ENCODE measurements at places on chromosomes 11 and 22.

DNA sequence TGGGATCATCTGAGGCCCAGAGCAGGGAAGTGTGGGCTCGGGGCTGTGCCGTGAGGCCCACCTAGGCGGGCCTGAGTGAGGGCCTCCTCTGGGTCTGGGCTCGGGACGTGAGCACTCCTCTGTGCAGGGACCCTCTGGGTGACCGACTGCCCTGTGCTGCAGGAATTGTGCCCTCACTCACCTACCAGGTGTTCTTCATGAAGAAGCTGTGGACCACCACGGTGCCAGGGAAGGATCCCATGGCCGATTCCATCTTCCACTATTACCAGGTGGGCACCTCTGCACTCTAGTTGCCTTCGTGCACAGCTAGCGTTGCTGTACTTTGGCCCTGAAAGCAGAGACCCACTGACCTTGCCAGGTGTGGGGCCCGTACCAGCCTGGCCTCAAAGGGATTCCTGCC lies 80.5 kb downstream of the MYO7A start:
- no peak overlapping the region for H3K27ac ChIP-seq
- H3K4me3 ChIP-seq: no peak overlapping the region
- H3K36me3 ChIP-seq: no peaks in the 10 kb centered on the region
- H3K27me3 ChIP-seq: no peaks in the 10 kb centered on the region

GRCh38 chr11:33387581-33387980 lies 130.4 kb downstream of the HIPK3 start:
- H3K4me3 ChIP-seq: no peak overlapping the region
- DNase-seq: no peak
- no peak overlapping the region for H3K27ac ChIP-seq

DNA sequence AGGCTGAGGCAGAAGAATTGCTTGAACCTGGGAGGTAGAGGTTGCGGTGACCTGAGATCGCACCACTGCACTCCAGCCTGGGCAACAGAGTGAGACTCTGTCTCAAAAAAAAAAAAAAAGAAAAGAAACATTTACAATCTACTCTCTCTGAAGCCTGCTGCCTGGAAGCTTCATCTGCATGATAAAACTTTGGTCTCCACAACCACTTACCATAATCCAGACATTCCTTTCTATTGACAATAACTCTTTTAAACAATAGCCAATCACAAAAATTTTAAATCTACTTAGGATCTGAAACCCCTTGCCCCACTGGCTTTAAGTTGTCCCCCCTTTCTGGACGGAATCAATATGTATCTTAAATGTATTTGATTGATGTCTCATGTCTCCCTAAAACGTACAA lies 25.0 kb upstream of the HTR3A start:
- H3K4me3 ChIP-seq: no peak overlapping the region
- H3K36me3 ChIP-seq: no peaks in the 10 kb centered on the region
- H3K27ac ChIP-seq: no peak overlapping the region
- peaks cover 28% of the 10 kb centered on the region for H3K27me3 ChIP-seq
- H3K4me1 ChIP-seq: no peaks in the 10 kb centered on the region
- DNase-seq: no peak

GRCh38 chr22:25741692-25742626 lies at the start of gene MYO18B:
Gene MYO18B (plus strand): TSS chr22:25742188. CDS start chr22:25761093, 18,905 bp downstream.
- H3K4me1 ChIP-seq: no peaks in the 10 kb centered on the region
- no peak within 1 kb of the TSS for H3K27ac ChIP-seq
- DNase-seq: no peak
- peaks cover 13% of the 10 kb centered on the region for H3K27me3 ChIP-seq
- no peak within 1 kb of the TSS for H3K4me3 ChIP-seq
- H3K36me3 ChIP-seq: no peaks in the 10 kb centered on the region

GRCh38 chr11:12223771-12224536 lies 113.6 kb downstream of the MICAL2 start:
- no peaks in the 10 kb centered on the region for H3K27me3 ChIP-seq
- H3K36me3 ChIP-seq: peaks cover 48% of the 10 kb centered on the region
- peak overlapping the region; percentile 65 for H3K27ac ChIP-seq

DNA sequence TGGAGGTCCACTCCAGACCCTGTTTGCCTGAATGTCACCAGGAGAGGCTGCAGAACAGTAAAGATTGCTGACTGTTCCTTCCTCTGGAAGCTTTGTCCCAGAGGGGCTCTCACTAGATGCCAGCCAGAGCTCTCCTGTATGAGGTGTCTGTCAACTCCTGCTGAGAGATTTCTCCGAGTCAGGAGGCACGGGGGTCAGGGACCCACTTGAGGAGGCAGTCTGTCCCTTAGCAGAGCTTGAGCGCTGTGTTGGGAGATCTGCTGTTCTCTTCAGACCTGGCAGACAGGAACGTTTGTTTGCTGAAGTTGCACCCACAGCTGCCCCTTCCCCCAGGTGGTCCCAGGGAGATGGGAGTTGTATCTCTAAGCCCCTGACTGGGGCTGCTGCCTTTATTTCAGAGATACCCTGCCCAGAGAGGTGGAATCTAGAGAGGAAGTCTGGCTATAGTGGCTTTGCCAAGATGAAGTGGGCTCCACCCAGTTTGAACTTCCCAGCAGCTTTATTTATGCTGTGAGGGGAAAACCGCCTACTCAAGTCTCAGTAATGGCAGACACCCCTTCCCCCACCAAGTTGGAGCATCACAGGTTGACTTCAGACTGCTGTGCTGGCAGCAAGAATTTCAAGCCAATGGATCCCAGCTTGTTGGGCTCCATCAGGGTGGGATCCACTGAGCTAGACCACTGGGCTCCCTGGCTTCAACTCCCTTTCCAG lies 99.4 kb downstream of the PDE3B start:
- H3K4me3 ChIP-seq: no peak overlapping the region
- no peak overlapping the region for H3K27ac ChIP-seq
- H3K27me3 ChIP-seq: no peaks in the 10 kb centered on the region
- H3K36me3 ChIP-seq: no peaks in the 10 kb centered on the region
- H3K4me1 ChIP-seq: no peaks in the 10 kb centered on the region

Measured in suprapubic skin (tissue), 4 donors.